ENCODE measurements at places on chromosomes 7 and 10. TPM values are rescaled to one million over a fixed set of nuclear protein-coding genes. Genes with fewer than 3 reads are reported as not detected.

The AGBL3 gene
- total RNA-seq, result 0.81 TPM

The FBXO24 gene
- total RNA-seq, result 0.81 TPM

The SHH gene
- total RNA-seq, result under 0.01 TPM

The ZNF775 gene
- 10.2 TPM for total RNA-seq

The OR2A42 gene
- total RNA-seq, result under 0.01 TPM

The INSIG1 gene
- total RNA-seq, result 95.9 TPM

The FRG2B gene
- not detected for total RNA-seq

The TWIST1 gene
- 0.27 TPM for total RNA-seq

The CCDC201 gene
- total RNA-seq, result not detected

The NPFFR1 gene
- under 0.01 TPM for total RNA-seq

The HKDC1 gene
- not detected for total RNA-seq

The GJC3 gene
- 0.54 TPM for total RNA-seq

The WDR37 gene
- 18.0 TPM for total RNA-seq

The ZNHIT1 gene
- 35.5 TPM for total RNA-seq

The GFRA1 gene
- total RNA-seq, result under 0.01 TPM

The SPDYE6 gene
- total RNA-seq, result not detected

The PEX1 gene
- 11.3 TPM for total RNA-seq

The CALML3 gene
- not detected for total RNA-seq
